ENCODE measurements at places on chromosomes 4 and X. TPM values are rescaled to one million over a fixed set of nuclear protein-coding genes. Genes with fewer than 3 reads are reported as not detected.

GRCh38 chrX:30863974-30864373, 25.1 kb downstream of the TAB3 start:
- DNase-seq, result no peak

GRCh38 chr4:86846921-86847320, 2.3 kb downstream of the SLC10A6 start:
- no peak for DNase-seq

DNA sequence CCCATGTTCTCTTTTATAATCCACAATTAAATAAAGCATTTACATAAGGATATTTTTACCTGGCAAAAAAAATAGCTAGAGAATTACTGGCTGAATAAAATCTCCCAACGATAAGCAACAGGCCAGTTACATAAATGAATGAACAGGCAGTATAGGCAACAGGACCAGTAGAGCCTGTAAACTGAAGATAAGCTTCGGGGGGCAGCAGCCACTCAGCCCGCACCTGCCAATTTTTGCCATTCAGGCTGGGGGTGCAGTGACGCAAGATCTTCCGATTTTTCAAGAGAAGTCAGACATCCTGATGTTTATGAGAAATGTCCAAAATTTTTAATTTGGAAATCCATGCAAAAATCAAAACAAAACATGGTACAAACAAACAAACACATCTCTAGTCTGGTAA, 49.0 kb upstream of the CDKN2AIP start:
- no peak for DNase-seq

DNA sequence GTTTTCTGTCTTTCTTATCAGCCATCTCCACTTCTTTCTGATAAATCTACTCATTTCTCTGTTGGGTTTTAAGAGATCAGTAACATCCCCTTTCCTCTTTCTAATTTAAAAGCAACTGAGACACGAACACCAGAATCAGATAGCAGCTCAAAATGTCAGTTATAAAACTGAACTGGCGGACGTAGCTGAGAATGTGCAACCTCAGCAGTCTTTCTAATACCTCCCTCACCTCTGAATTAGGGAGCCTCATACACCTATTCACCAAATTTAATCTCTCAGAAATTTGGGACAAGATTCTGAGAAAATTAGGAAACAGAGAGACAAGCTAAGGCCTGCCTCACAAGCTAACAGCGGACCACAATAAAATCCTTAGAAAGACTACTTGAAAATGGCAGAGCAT, 52.0 kb upstream of the ACSL4 start:
- no peak for DNase-seq

GRCh38 chrX:110759785-110760184, 35.8 kb downstream of the CHRDL1 start:
- no peak for DNase-seq

DNA sequence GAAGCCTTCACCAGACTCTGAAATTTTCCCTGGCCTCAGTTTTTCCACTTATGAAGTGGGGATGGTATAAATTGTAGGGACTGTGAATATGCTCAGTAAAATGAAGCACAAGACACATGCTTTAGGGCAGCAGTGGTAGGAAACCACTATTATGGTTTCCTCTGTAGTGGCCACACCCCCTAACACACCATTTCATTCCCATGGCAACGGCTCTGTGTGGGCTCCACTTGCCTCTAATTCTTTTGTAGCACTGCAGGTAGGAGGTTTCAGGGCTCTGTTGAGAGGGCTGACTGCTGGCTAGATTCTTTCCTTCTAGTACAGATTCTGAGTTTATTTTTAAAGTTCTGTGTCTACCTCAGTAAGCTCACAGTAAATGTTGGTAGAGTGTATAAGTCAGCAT, 3.5 kb upstream of the VMA21 start:
- DNase-seq, result no peak

DNA sequence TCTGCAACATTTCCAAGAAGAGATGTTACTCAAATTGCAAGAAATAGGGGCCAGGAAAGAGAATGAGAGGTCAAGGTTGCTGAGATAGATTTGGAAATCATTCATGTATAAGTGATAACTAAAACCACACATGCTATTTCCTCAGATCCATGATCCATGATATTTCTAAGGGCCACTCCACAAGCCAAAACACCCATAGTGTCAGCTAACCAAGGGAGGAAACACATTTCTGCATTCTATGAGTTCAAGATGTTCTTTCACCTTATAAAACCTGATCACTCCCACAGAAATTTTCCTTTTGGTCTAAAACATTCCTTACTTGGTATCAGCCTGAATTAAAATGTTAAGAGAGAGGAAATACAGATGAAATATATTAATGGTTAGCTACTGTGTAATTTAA, 47.2 kb downstream of the TBCK start:
- DNase-seq, result no peak

Gene CTAG2
- total RNA-seq, result not detected

Gene AGTR2
- total RNA-seq, result under 0.01 TPM

Gene FGFRL1
- 9.2 TPM for total RNA-seq

Gene BMX
- 2.5 TPM for total RNA-seq

All from sigmoid colon (tissue), 7 donors.